NCI-H82 (cell line): ENCODE measurements at places on chromosomes 5 and 9.
A peak's percentile ranks its signal among the peaks of the same experiment; 100 is the strongest.

- DNase-seq = no peak
These were observed 38.8 kb upstream of the COL5A1 start for GRCh38 chr9:134602547-134603362.

GRCh38 chr5:149988126-149988525, 12.3 kb downstream of the TIGD6 start:
- DNase-seq = no peak

DNA sequence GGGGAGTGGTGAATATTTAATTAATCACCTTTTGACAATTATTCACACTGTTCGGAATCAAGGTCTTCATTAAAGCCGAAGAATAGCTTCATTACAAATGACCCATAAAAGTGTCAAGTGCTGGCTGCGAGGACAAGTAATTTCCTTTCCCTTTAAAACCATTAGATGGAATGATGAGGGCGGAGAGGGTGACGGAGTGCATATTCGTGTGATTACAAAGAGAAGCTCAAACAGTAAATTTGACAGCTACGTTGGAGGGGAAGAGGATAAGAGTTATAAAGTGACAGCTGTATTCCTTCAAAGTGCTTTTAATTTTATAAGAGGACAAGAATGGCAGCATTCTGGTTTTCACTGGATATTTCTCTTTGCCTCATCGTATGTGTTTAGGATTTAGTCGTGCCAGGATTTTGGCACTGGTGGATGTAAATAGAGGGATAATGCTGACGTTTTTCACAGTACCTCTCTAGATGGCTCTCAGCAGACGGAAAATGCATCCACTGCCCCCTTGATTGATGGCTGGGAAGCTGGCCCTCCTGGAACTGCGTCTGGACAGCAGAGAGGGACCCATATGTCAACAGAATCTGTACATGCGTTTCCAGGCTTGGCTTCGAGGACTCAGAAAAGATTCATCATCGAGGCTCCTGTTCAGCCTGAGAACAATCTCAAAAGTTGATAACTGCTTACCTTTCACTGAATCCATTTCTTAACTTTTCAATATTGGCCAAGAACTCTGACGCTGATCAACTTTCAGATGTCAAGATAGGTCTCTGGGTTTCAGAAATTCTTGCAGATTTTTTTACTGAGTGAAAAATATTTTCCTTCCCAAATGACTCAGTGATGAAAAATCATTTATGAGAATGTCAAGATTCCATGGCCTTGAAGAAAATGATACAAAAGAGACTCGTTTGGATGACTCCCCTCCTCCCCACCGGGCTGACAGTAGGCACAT, 50.4 kb upstream of the IRX2 start:
- peak; percentile 39 for DNase-seq

GRCh38 chr5:135072387-135073281, 38.6 kb upstream of the PITX1 start:
- DNase-seq = no peak

GRCh38 chr9:82732928-82733327, 330.0 kb downstream of the RASEF start:
- no peak for DNase-seq
